ENCODE measurements at places on chromosomes 16 and 17. TPM values are rescaled to one million over a fixed set of nuclear protein-coding genes. Genes with fewer than 3 reads are reported as not detected.
A peak's percentile ranks its signal among the peaks of the same experiment; 100 is the strongest.

Gene KRT16
- total RNA-seq, result 1.3 TPM

GRCh38 chr16:3988824-3989223, 108.3 kb upstream of the CREBBP start:
- H3K27me3 ChIP-seq, result no peaks in the 10 kb centered on the region
- no peak overlapping the region for H3K4me3 ChIP-seq
- DNase-seq, result no peak
- H3K27ac ChIP-seq, result no peak overlapping the region
- H3K36me3 ChIP-seq, result no peaks in the 10 kb centered on the region

DNA sequence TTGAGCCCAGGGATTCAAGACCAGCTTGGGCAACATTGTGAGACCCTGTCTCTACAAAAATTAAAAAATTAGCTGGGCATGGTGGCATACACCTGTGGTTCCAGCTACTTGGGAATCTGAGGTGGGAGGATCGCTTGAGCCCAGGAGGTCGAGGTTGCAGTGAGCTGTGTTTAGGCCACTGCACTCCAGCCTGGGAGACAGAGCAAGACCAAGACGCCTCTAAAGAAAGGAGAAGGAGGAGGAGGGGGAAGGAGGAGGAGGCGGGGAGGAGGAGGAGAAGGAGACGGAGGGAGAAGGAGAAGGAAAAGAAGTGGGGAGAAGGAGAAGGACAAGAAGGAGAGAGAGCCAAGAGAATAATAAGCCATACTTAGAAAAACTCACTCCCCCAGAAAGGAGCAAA, 35.9 kb downstream of the STXBP4 start:
- no peak overlapping the region for H3K4me3 ChIP-seq
- no peaks in the 10 kb centered on the region for H3K27me3 ChIP-seq
- H3K27ac ChIP-seq, result no peak overlapping the region

DNA sequence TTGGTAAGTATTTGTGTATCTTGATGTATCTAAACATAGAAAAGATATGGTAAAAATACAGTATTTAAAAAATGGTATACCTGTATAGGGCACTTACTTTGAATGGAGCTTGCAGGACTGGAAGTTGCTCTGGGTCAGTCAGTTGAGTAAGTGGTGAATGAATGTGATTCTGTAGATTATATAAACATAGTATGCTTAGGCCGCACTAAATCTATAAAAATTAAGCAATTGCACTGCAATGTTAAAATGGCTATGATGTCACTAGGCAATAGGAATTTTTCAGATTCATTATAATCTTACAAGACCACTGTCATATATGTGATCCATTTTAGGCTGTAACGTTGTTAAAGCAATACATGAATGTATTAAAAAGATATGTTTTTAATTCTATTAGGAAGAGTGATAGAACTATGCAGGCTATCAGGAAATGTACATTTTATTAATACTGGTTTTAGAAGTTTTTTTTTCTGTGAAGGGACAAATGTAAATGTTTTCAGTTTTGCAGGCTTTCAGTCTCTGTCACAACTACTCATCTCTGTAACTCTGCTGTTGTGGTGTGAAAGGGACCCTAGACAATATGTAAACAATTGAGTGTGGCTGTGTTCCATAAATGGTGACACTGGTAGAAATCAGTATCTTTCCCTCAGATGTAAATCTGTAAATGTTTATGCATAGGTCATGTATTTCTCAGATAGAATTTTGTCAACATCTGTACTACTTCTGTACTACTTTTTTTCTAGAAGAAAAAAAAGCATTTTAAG, 10.5 kb downstream of the CBFB start:
- H3K4me1 ChIP-seq, result peaks cover 8% of the 10 kb centered on the region
- H3K36me3 ChIP-seq, result peaks cover 14% of the 10 kb centered on the region

DNA sequence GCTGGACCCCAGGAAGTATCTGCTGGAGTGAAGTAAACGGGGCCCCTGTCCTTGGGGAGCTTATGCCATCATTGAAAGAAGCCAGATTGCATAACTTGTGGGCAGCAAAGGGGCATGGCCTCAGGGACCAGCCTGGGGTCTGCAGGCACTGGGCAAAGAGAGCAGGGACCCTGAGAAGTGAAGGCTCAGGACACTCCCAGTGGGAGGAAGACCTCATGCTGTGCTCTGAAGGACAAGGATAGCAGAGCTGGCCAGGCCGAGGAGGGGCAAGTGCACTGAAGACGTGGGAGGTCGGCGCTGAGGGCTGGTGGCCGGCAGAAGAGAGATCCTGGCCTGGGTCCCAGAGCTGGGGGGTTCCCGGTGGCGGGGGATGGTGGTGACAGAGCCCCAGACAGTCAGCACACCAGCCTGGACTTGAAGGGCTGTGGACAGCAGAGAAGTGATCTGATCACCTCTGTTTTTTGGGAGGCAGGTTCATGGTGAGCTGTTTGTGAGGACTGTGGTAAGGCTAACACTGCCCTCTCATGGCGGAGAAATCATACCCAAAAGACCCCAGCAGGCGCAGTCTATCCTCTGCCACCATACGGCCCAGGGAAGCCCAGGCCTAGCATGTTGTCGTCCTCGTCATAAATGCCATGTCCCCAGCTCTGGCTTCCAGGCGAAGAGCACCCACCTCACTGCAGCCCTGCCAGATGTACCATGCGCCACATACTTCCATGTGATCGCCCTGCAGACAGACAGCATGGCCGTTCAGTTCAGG, 7.1 kb upstream of the CNP start:
- no peak overlapping the region for H3K27ac ChIP-seq
- no peaks in the 10 kb centered on the region for H3K27me3 ChIP-seq
- H3K4me1 ChIP-seq, result peaks cover 17% of the 10 kb centered on the region
- no peaks in the 10 kb centered on the region for H3K36me3 ChIP-seq
- peak; percentile 34 for DNase-seq
- no peak overlapping the region for H3K4me3 ChIP-seq

Gene ARHGAP44
- total RNA-seq, result 1.4 TPM

GRCh38 chr16:81720973-81721906, 57.9 kb upstream of the PLCG2 start:
- no peak overlapping the region for H3K4me3 ChIP-seq
- no peak for DNase-seq
- H3K36me3 ChIP-seq, result no peaks in the 10 kb centered on the region
- H3K4me1 ChIP-seq, result peaks cover 4% of the 10 kb centered on the region

GRCh38 chr16:10847176-10847575, 28.6 kb upstream of the TVP23A start:
- H3K4me3 ChIP-seq, result no peak overlapping the region
- H3K36me3 ChIP-seq, result no peaks in the 10 kb centered on the region
- no peak for DNase-seq
- no peak overlapping the region for H3K27ac ChIP-seq
- no peaks in the 10 kb centered on the region for H3K4me1 ChIP-seq

Gene PRSS33
- not detected for total RNA-seq

- H3K4me3 ChIP-seq, result no peak overlapping the region
- peaks cover 17% of the 10 kb centered on the region for H3K4me1 ChIP-seq
- no peaks in the 10 kb centered on the region for H3K27me3 ChIP-seq
- no peak overlapping the region for H3K27ac ChIP-seq
- no peak for DNase-seq
Observed at GRCh38 chr17:67998466-67998865, 2.2 kb upstream of the C17orf58 start.

Gene KRTAP16-1
- not detected for total RNA-seq

DNA sequence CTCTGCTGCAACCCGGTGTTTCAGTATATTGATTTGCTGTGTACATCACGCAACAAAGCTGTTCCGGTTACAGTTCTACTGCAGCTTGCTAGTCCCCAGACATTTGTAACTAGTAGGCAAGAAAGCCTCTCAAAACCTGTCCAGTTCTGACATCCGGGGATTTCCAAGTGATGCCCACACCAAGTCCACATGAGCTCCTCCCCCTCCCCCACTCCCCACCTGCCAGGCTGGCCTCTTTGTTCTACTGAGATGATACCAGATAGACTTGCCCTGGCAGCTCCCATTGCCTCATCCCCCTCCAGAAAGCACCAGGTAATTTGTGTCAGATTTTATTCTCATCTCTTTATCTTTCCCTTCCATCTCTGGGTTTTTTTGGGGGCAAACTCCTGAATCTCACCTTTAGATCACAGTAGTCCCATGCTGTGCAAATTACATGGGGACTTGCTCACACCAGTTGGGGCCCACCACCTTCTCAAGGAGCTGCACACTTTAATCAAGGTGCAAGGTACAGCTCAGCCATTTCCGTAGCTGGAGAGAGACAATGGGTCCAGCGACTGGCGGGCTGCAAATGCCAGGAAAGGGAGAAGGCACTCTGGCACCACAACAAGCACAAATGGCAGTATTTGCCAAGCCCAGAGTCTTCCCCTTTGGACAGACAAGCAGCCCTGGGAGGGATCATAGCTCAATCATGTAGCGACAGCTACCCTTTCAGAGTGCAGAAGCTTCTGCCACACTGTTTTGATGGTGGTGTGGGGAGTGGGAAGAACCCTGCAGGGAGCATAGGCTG, 183.1 kb downstream of the CYLD start:
- no peak overlapping the region for H3K27ac ChIP-seq
- no peaks in the 10 kb centered on the region for H3K27me3 ChIP-seq
